ENCODE measurements at places on chromosomes 1 and 21.

- DNase-seq = peak; percentile 69
Observed at GRCh38 chr1:27726173-27727044, 648 bp downstream of the FAM76A start.

DNA sequence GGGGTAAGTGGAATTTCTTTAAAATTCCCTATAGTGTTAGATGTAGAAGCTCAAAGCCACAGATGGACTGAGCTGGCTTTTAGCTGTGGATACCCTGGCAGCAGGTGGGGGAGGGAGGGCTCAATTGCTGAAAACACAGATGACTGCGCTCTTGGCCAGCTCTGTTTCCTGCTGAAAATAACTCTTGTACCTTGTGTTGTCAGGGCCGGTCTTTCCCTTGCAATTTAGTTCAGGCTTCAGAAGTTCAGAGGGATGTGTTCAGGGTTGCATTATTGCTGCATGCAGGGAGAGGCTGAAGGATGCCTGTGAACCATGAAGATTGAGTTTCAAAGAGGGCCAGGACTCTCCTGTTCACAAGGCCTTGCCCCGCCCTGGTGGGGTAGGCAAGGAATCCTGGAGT, 58.1 kb upstream of the GCLM start:
- DNase-seq = no peak

GRCh38 chr1:103584537-103584936, 13.1 kb downstream of the AMY2B start:
- DNase-seq = no peak

- DNase-seq = no peak
Observed at GRCh38 chr1:68330391-68330790, 98.1 kb upstream of the WLS start.

GRCh38 chr1:32020339-32020738, 6.7 kb downstream of the KHDRBS1 start:
- no peak for DNase-seq

DNA sequence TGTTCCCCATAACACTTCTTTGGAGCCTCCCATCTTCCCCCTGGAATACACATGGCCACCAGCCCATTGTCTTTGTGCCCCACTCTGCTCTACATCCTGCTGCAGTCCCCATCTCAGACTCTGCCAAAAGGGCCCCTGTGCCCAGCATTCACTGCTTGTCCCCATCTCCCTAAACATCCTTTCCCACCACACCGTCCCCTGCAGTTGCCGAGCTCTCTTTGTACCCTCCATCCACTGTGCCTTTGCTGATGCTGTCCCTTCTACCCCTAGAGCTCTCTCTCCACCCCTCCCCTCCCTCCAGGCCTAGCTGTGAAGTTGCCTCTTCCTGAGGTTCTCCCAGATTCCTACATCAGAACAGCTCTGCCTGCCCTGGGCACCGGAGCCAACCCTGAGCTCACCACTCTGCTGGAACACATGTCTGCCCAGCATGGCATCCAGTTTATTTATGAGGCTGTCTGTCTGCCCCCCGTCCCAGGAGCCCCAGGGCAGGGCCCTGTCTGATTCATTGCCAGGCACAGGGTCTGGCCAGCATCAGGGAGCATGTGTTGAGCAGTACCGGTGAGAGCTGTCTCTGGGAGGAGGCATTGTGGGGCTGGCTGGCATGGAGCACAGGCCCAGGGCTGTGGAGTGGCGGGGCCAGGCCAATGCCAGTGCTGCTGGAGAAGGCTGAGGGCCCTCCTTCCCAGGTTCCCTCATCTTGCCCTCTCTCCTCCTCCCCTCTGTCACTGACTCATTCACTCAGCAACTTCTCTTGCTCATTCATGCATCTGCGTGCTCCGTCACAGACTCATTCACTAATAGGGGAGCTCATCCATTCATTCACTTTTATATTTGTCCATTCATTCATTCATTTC, 28.8 kb downstream of the EDN2 start:
- DNase-seq = no peak

DNA sequence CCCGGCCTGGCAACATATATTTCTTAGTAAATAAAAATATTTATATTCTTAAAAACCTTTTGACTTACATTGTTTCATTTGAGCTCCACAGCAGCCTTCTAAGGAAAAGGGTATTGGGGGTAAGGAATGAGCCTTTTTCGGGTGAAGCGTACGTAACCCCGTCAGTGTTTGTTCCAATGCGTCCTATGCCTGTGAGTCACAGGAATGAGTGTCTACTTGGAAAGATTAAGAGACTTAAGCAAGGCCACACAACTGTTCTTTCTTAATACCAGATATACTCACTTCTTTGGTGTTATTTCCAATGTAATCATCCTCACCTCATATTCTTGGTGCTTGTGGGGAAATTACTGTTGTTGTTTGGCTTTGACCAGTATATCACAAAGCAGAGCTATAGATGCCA, 22.7 kb downstream of the WDTC1 start:
- DNase-seq = no peak

DNA sequence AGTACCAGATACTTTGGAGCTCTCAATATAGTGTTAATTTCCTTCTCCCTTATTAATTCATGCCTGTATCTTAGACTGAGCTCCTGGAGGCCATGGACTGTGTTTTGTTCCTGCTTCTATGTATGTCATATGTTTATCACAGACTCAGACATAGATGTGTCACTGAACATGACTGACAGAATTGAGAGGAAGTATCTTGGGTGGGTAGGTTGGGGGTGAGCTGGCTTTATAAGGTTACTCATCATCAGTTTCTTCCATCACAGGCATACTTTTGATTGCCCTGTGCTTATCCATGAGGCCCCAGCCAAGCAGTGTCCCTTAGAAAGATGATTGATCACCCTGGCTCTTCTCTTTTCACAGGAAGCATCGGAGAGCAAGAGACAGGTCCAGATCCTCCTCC, 5.6 kb upstream of the SH3D21 start:
- no peak for DNase-seq

DNA sequence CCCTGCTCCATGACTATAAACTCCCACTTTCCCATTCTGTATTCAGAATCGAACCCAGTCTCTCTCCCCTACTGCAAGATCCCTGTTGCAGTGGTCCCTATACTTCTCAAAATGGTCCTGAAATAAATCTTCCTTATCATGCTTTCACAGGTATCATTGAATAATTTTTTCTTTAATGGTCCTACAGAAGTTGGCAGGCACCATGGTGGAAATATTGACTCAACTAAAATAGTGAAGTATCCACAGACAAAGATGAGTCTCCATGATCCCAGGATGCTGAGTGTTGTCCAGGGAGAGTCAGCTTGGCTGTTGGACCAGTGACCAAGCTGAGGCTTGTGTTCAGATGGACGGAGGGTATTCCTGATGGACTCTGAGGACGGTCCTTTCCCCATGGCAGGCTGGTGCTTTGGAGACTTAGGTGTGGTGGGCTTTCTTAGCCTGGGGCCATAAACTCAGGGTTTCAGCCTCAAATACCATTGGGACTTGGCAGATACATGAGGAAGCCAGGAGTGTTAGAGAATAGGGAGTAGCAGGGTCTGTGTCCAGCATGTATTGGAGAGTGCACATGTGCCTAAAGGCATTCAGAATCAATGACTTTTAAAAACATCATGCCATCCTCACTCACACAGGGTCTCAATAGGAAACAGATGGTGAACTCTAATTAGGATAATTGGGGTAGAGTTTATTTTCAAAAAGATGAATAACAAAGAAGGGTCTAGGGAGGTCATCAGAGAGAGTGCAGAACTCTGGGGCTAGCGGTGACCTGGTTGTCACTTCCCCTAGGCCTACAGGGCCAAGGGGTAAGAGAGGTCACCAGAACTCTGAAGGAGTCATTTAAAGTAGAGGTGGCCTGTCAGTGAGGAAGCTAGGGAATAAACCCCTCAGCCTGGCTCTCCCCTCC, 19.8 kb downstream of the TINAGL1 start:
- no peak for DNase-seq

- DNase-seq = no peak
Observed at GRCh38 chr21:36717976-36718375, 19.1 kb downstream of the SIM2 start.

GRCh38 chr1:29650041-29650400, 413.7 kb downstream of the PTPRU start:
- no peak for DNase-seq
